ENCODE measurements at places on chromosomes 1 and 21.

DNA sequence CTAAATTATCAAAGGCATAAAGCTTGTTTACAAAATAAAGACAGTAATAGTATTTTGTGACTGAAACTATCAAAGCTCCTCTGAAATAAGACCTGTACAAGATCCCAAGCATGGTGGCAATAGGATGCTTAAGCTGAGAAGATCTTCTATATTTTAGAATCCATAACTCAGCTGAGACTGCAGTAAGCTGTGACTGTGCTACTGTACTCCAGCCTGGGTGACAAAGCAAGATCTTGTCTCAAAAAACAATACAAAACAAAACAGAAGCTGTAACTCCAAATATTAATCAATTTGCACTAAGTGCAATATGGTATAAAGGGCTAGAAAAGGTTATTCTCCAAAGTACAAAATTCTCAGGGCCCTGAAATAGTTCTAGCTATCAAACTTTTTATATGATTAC is 55.8 kb upstream of the CPLANE2 start:
- no peak for DNase-seq

DNA sequence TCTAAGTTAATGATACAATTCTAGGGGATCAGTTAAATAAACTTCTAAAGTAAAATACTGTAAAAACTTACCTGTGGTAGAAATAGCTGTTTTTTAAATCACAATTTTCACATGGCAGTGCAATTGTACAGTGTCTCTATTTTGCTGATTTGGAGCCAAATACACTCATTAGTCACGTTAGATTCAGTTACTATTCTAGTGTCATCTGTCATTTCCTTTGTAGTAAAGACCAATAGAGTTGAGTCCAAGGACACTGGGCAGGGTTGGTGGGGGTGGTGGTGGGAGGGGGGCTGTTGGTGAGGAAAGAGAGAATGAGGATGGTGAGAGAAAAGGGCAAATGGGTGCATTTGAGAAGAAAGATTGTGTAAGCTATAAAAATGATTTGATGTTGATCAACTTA is 33.6 kb downstream of the CD55 start:
- DNase-seq, result no peak

DNA sequence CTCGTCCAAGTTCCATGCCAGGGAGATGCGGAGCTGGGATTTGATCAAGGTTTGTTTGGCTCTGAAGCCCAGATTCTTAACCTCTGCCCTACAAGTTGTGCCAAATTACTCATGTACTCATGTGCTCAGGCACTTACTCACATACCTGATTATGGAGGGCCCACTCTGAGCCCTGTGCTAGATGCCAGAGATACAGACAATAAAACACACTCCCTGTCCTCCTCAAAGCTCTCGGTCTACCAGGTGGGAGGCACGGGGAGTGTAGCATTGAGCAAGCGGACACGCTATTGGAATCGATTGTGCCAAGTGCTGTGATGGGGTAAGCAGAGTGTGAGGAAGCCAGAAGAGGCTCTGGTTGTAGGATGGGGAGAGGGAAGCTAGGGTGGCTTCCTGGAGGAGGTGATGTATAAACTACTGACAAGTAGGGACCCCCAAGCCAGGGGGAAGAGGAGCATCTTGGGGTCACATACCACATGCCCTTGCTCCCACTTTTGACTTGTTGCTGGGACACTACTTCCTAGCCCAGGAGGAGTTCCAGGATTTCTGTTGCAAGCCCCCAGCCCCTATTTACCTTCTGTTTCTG is 49.8 kb upstream of the IFNLR1 start:
- DNase-seq, result peak; percentile 86

GRCh38 chr21:32816261-32816660 is 44.7 kb upstream of the PAXBP1 start:
- DNase-seq, result no peak

DNA sequence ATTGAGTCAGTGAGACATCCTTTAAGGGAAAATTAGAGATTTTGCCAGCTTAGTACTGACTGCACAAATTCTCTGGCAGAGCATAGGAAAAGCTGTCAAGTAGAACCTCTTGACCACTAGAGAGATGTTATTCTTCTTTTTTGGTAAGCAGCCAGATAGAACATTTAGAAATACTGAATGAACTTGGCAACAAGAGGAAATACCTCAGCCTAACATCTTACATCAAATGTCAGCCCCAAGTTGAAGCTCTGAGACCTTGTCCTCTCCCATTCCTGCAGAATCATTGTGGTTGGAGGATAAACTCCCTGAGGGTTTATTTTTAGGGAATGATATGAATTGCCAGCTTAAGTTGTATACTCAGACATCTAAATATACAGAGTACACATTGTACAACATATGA is 53.5 kb downstream of the MIGA1 start:
- DNase-seq, result no peak

- DNase-seq, result no peak
Observed at GRCh38 chr1:115107516-115108260, 18.4 kb upstream of the TSPAN2 start.

GRCh38 chr1:154453574-154454352 is 48.3 kb upstream of the TDRD10 start:
- DNase-seq, result peak; percentile 42

All from RWPE1 (cell line).